Adrenal gland (tissue), 19 donors: ENCODE measurements at places on chromosomes 16 and 17. TPM values are rescaled to one million over a fixed set of nuclear protein-coding genes. Genes with fewer than 3 reads are reported as not detected.

- no peaks in the 10 kb centered on the region for H3K36me3 ChIP-seq
- H3K27me3 ChIP-seq: no peaks in the 10 kb centered on the region
- no peak overlapping the region for H3K4me3 ChIP-seq
Measured at GRCh38 chr16:87395181-87395842, 3.2 kb downstream of the MAP1LC3B start.

DNA sequence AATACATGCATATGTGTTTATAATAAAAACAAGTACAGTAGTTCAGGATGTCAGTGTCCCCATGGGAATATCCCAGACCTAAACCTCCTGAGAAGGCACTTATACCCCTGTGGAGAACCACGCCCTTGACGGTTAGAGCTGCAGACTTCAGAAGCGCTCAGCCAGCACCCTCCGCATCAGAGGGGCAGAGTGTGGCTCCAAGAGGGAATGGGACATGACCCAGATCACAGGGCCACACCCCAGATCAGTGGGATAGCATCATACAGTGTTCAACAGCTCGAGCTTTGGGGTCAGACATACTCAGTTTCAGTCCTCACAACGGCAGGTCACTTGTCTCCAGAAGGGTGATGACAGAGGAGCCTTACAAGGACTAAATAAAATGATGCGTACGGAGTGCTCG is 45.8 kb upstream of the ZNF423 start:
- H3K27ac ChIP-seq: no peak overlapping the region
- no peaks in the 10 kb centered on the region for H3K27me3 ChIP-seq
- no peaks in the 10 kb centered on the region for H3K4me1 ChIP-seq
- H3K36me3 ChIP-seq: no peaks in the 10 kb centered on the region
- no peak for DNase-seq

DNA sequence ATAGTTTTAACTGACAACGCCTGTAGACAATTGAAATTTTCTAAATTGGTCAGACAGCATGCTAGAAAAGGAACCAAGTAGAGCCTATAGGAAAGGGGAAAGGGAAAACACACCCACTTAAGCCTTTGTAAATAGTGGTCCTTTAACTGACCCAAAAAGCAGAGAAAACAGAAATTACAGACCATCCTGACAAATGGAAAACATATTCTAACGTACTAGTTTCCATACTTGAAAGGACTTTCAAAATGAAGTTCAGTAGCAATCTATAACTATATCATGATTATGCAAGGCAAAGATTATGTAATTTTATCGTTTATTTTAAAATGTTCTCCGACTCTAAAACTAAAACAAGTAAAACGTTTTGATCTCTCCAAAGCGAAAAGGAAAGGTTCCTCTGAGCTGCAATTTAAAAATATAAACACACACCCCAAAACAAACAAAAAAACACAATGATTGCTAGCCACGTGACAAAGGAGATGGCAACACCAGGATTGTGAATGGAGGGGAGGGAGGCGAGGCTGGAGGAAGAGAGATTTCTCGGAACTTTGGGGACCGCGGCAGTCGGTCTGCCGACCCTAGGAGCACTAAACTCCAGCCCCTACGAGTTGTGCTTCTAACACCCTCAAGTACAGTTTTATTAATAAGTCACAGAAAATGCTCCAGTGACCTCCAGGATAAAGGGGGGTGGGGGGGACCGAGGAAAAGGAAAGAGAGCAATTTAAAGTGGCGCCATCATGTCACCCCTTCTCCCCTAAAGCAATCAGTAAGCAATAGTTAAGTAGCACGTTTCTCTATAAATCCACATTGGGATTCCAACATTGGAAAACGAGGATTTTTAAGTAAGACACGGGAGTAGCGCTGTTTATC is 1.7 kb downstream of the KANSL1 start:
- no peak for DNase-seq
- peaks cover 62% of the 10 kb centered on the region for H3K4me1 ChIP-seq
- H3K27me3 ChIP-seq: no peaks in the 10 kb centered on the region
- H3K27ac ChIP-seq: peak overlapping the region; percentile 98
- no peaks in the 10 kb centered on the region for H3K36me3 ChIP-seq

GRCh38 chr17:31155208-31155810 is 60.5 kb downstream of the NF1 start:
- H3K27me3 ChIP-seq: no peaks in the 10 kb centered on the region
- DNase-seq: no peak
- no peaks in the 10 kb centered on the region for H3K36me3 ChIP-seq
- no peak overlapping the region for H3K4me3 ChIP-seq
- no peaks in the 10 kb centered on the region for H3K4me1 ChIP-seq
- no peak overlapping the region for H3K27ac ChIP-seq

Gene NOTUM
- 0.41 TPM for total RNA-seq

Gene PPP1R27
- 0.11 TPM for total RNA-seq

Gene CDH15
- 0.13 TPM for total RNA-seq

Gene KRT15
- total RNA-seq: not detected

GRCh38 chr16:9012848-9013507 is 49.3 kb upstream of the USP7 start:
- no peak overlapping the region for H3K4me3 ChIP-seq
- no peaks in the 10 kb centered on the region for H3K36me3 ChIP-seq
- H3K4me1 ChIP-seq: no peaks in the 10 kb centered on the region
- DNase-seq: no peak

DNA sequence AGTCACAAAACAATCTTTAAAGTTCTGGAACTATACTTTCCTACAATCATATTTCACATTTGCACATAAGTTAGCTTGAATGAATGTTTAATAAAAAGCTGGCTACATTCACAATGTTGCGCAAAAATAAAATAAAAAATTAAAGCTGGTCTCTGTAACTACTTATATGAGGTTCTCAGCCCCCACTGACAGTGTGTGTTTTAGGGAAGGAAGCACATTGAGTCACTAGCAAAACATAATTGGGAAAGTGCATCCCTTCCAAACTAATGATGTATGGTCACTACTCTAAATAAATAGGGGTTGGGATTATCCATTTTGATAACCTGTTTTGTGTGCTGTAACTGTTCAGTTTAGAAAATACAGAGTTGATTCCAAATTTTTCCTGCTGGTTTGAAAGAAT is 251.9 kb downstream of the IRX3 start:
- H3K36me3 ChIP-seq: no peaks in the 10 kb centered on the region
- H3K27ac ChIP-seq: no peak overlapping the region
- no peaks in the 10 kb centered on the region for H3K27me3 ChIP-seq
- no peak for DNase-seq
- H3K4me1 ChIP-seq: no peaks in the 10 kb centered on the region

Gene KRT14
- total RNA-seq: not detected

- DNase-seq: no peak
- H3K27ac ChIP-seq: no peak overlapping the region
- H3K27me3 ChIP-seq: no peaks in the 10 kb centered on the region
- H3K36me3 ChIP-seq: no peaks in the 10 kb centered on the region
- H3K4me1 ChIP-seq: no peaks in the 10 kb centered on the region
Measured at GRCh38 chr16:54437921-54438320, 151.3 kb upstream of the IRX3 start.

Gene FBXL16
- 1.1 TPM for total RNA-seq

- no peaks in the 10 kb centered on the region for H3K27me3 ChIP-seq
- no peak overlapping the region for H3K4me3 ChIP-seq
- no peak for DNase-seq
- H3K36me3 ChIP-seq: no peaks in the 10 kb centered on the region
Measured at GRCh38 chr17:53100126-53100525, 722.6 kb upstream of the KIF2B start.

DNA sequence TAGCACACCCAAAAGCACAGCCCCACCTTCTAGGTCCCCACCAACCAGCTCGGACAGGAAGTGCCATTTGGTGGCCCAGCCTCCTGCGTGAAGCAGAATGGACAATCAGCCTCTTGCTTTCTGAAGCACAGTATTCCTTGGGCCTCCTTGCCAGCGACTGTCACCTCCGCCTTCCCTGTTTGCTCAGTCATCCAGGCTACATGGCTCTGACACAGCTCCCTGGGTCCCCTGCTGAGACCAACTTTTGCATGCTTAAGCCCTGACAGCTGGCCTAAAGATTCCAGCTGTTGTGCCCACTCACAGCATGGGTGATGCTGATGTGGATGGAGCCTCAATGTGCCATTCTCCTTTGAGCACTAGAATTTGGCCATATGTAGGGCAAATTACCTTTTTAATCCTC is 4.5 kb upstream of the CACNG5 start:
- H3K4me3 ChIP-seq: no peak overlapping the region
- no peak for DNase-seq
- H3K36me3 ChIP-seq: no peaks in the 10 kb centered on the region
- no peaks in the 10 kb centered on the region for H3K4me1 ChIP-seq
- H3K27me3 ChIP-seq: peaks cover 23% of the 10 kb centered on the region

Gene NMT1
- 86.8 TPM for total RNA-seq

DNA sequence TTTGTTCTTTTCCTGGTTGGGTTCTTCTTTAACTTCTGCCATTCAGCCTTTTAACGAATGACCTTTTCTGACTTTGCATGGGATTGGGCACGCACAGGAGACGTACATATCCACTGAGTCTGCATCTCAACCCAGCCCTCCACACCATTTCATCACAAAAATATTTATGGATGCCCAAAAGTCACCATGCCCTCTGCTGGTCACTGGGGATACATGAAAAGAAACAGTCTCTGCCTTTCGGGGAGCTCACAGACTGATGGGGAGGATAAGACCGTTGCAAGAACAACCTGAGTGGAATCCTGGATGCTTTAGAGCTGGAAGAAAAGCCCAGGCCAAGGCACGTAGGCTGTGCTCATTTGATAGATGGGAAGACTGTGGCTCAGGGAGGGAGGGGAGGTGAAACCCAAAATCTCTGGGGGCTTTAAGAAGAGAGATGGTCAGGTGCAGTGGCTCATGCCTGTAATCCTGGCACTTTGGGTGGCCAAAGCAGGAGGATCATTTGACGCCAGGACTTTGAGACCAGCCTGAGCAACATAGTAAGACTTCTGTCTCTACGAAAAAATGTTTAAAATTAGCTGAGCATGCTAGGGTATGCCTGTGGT is 7.9 kb upstream of the MT2A start:
- H3K27ac ChIP-seq: no peak overlapping the region
- peak; percentile 76 for DNase-seq
- H3K4me3 ChIP-seq: no peak overlapping the region
- H3K36me3 ChIP-seq: no peaks in the 10 kb centered on the region

- no peaks in the 10 kb centered on the region for H3K4me1 ChIP-seq
- H3K27me3 ChIP-seq: no peaks in the 10 kb centered on the region
- H3K27ac ChIP-seq: no peak overlapping the region
- H3K4me3 ChIP-seq: no peak overlapping the region
Measured at GRCh38 chr16:79587897-79588296, 12.6 kb downstream of the MAF start.

- no peak overlapping the region for H3K27ac ChIP-seq
- no peak for DNase-seq
- no peaks in the 10 kb centered on the region for H3K36me3 ChIP-seq
- H3K4me3 ChIP-seq: no peak overlapping the region
- H3K4me1 ChIP-seq: no peaks in the 10 kb centered on the region
Measured at GRCh38 chr16:24652209-24652712, 77.2 kb upstream of the TNRC6A start.

Gene PHOSPHO1
- total RNA-seq: 0.55 TPM

Gene AURKB
- total RNA-seq: 1.6 TPM

GRCh38 chr17:16215965-16216316 is 607 bp upstream of the NCOR1 start:
- no peaks in the 10 kb centered on the region for H3K36me3 ChIP-seq
- peak overlapping the region; percentile 95 for H3K27ac ChIP-seq
- peaks cover 18% of the 10 kb centered on the region for H3K4me1 ChIP-seq
- H3K4me3 ChIP-seq: peak overlapping the region; percentile 93

DNA sequence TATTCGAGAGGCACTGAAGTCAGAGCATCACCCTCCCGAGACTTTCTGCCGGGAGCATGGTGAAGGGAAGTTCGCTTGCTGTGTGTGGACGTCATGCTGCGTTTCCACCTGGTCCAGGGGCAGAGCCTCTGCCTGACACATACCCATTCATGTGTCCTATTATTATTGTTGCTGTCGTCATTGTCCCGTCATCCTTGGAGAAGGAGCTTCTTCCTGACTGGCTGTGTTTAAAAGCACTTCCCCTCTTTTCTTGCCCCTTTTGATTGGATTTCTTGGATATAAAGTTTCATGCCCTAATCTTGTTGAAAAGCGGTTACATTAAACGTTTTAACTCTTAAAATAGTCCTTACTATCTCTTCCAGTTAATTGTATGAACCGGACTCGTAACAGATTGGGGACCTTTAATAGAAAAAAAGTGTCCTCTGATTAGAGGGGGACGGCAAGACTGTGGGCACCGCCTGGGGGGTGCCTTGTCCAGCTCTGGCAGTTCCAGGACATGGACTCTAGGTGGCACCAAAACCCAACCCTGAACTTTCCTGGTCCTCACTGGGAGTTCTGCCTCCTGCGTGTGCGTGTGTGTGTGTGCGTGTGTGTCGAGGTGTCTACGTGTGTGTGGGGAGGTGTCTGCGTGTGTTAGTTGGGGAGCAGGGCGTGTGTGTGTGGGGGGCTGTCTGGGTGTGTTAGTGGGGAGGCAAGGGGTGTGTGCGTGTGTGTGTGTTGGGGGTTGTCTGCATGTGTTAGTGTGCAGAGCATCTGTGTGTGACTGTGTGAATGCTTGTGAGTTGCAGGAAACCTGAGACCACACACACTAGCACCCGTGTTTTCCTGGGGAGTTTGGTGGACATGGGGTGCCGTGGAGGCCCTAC is 133.3 kb upstream of the CIBAR2 start:
- peak; percentile 71 for DNase-seq
- no peak overlapping the region for H3K4me3 ChIP-seq
- no peaks in the 10 kb centered on the region for H3K4me1 ChIP-seq

DNA sequence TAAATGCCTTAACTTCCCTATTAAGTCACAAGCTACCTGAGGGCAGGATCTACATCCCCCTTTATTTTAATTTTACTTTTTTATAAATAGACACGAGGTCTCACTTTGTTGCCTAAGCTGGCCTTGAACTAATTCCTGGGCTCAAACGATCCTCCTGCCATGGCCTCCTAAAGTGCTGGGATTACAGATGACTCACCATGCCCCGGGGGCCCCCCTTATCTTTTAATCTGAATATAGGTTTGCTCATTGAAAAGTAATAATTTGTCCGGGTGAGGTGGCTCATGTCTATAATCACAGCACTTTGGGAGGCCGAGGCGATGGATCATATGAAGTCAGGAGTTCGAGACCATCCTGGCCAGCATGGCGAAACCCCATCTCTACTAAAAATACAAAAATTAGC is 14.2 kb downstream of the ETV4 start:
- peaks cover 15% of the 10 kb centered on the region for H3K4me1 ChIP-seq
- H3K27ac ChIP-seq: no peak overlapping the region
- H3K36me3 ChIP-seq: no peaks in the 10 kb centered on the region
- no peak overlapping the region for H3K4me3 ChIP-seq
- DNase-seq: no peak

GRCh38 chr16:52572656-52573055 is 25.7 kb upstream of the TOX3 start:
- H3K27me3 ChIP-seq: no peaks in the 10 kb centered on the region
- no peak overlapping the region for H3K27ac ChIP-seq
- no peak for DNase-seq
- no peak overlapping the region for H3K4me3 ChIP-seq
- H3K36me3 ChIP-seq: no peaks in the 10 kb centered on the region

DNA sequence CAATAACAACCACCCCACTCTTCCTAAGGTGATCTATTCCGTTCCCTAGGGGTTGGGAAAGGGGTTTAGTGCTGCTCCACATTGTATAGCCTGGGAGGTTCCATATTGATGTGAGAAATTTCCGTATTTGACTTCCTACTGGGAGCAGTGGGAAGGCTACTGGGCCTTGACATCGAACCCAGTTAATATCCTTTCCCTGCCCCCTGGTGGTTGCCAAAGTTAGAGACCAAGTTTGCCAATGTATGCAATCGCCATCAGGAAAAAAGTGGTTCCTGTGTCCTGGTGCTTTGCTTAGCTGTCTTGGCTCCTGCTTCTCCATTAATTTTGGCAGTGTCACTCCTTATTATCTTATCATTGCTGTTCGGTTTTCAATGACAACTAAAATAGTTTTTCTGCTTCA is 914.9 kb downstream of the KCNJ2 start:
- H3K27ac ChIP-seq: no peak overlapping the region
- peak; percentile 45 for DNase-seq
- no peaks in the 10 kb centered on the region for H3K4me1 ChIP-seq
- H3K36me3 ChIP-seq: no peaks in the 10 kb centered on the region
- H3K27me3 ChIP-seq: no peaks in the 10 kb centered on the region
